ENCODE measurements at places on chromosomes 12 and 14. TPM values are rescaled to one million over a fixed set of nuclear protein-coding genes. Genes with fewer than 3 reads are reported as not detected.

DNA sequence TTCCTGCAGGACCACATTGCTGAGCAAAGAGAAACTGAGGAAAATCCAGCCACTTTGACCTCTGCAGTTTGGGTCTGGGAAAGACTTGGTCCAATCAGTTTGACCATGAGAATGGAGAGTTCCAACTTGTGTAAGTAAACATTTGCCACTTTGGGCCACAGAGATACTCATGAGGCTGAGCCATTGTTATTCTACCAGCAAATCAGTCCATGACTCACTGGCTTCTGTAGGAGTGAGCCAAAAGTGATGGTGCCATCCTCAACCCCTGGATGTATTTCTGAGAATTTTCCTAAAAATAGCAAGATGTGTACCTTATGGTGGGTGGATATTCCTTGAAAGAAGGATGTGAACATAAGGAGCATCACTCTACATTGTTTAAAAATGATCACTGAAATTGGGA is 192.9 kb upstream of the OR4E1 start:
- DNase-seq, result no peak

The SYCP3 gene
- 5.5 TPM for total RNA-seq

DNA sequence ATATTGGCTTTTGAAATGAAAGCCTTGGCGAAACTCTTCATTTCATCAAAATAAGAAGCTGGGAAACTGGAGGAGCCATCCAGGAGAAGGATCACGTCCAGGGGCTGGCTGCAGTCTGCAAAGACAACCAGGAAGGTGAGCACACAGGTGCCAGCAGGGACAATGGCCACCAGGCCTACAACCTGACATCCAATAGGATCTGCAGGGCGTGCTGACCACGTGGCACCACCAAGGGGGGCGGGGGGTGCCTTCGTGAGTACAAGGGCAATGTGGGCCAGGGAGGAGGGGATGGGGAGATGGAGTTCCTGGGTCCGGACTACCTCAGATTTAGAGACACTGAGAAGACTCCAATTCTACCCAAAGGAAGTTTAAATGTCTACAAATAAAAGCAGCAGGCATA is 71.7 kb upstream of the ANO2 start:
- DNase-seq, result no peak

The SSTR1 gene
- 5.8 TPM for total RNA-seq

DNA sequence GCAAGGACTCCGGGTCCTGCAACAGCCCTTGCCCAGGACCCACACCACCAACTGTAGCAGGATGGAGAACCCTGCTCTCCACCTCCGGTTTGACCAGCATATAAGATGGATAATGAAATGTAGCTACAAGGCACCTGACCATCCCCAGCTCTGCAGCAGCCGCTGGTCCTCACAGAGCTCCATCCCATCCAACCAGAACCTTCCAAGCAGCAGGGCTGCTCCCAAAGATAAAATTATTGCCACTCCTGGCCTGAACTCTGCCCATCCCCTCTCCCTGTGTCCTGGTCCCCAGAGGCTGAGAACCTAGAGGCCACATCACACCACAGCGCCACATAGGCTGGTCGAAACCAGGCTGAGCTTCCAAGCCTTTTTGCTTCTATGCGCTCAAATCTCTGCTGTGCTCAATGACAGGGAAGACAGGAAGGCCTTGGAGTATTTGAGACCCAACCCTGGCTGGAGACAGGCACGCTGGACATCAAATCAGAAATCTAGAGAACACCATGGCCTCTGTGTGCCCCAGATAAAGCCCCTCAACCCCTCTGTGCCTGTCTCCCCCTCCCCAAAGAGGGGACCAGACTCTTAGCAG is 4.2 kb downstream of the CDK2AP1 start:
- no peak for DNase-seq

DNA sequence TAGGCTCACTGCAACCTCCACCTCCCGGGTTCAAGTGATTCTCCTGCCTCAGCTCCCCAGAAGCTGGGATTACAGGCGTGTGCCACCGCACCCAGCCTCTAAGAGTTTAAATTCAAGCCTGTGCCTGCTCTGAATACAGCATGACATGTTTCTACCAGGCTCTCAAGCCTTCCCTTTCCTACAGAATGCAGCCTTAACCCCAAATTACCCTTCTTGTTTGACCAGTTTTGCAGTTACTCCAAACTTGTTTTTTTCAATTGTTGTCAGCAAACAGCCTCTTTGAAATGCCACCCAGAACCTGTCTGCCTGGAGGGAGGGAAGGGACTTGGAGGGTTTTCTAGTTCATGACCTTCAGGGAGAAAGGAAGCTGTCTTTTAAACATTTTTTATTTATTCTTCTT is 15.4 kb downstream of the GLTP start:
- DNase-seq, result peak; percentile 81

The INSM2 gene
- 1.7 TPM for total RNA-seq

The LIN7A gene
- 23.4 TPM for total RNA-seq

DNA sequence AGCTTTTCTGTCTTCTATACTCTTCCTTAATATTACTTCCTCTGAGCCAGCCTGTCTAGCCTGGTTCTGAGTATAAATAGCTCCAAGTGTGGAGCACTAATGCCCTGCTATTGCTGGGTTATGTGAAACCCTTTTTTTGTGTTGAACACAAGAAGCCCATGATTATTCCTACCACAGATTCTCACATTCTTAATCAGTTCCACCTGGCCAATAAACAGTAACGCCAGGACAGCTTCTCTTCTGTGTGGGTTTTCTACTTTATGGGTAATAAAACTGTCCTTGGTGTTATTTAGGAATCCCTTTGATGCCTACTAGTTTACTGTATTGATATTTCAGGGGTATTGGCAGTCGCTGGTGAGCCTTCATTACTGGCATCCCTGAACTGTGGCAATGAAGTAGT is 48.9 kb upstream of the LRIG3 start:
- peak; percentile 58 for DNase-seq
